ENCODE measurements at places on chromosomes 7 and 10. TPM values are rescaled to one million over a fixed set of nuclear protein-coding genes. Genes with fewer than 3 reads are reported as not detected.

- DNase-seq = no peak
Measured at GRCh38 chr7:44307301-44307900, 18.0 kb downstream of the CAMK2B start.

DNA sequence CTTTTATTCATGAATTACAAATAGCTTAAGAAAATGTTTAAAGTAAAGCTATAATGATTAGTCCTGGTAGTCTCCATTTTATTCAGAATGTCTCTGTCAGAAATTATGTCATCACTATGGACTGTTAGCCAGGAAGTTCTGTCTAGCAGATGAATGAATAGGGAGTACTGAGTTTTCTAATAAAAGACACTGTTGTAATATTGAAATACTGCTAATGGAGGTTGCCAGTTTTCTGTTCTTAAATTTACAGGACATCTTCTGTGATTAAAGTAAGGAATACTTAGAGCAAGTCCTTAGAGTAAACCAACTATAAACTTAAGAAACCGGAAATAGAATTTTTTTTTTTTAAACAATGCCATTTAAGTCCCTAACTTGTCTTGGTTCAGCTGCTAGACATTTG lies 309.8 kb downstream of the ADK start:
- peak; percentile 14 for DNase-seq

GRCh38 chr10:110337906-110338305 lies 33.2 kb upstream of the SMNDC1 start:
- no peak for DNase-seq

DNA sequence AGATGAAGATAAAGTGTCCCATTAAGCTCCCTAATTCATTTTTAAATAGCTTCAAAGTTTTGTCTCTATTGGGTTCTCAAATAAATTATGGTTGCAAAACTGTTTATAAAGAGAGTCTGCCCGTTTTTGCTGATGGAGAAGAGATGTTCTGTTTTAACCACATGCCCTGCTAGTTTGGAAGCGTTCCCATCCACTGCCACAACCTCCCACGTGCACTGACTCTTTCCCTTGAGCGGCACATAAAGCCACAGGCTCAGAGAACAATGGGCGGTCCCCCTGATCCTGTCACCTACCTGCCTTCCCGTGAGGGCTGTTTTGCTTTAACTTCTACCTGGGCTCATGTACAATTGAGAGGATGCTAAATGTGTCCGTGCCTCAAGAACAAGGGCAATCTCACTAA lies 65.5 kb downstream of the CPVL start:
- DNase-seq = no peak

- DNase-seq = no peak
Measured at GRCh38 chr7:77982926-77983550, 184.5 kb downstream of the PHTF2 start.

DNA sequence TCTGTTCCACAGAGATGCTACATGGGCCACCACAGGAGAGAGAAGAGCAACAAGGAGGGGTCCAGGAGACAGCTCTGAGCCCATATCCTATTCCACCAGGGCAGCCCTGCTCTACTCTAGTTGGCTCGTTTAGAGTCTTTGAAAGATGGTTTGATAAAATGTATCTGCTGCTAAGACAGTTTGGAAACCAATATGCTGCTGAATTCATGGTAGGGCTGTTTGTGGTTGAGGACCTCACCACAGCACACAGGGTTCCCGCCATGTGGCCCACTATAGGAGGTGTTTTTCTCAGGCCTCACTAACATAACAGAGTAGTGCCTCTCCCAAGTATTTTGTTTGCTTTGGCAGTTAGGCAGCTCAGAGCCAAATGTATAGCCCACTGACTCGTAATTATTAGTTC lies 35.8 kb upstream of the ZC3HAV1L start:
- no peak for DNase-seq

DNA sequence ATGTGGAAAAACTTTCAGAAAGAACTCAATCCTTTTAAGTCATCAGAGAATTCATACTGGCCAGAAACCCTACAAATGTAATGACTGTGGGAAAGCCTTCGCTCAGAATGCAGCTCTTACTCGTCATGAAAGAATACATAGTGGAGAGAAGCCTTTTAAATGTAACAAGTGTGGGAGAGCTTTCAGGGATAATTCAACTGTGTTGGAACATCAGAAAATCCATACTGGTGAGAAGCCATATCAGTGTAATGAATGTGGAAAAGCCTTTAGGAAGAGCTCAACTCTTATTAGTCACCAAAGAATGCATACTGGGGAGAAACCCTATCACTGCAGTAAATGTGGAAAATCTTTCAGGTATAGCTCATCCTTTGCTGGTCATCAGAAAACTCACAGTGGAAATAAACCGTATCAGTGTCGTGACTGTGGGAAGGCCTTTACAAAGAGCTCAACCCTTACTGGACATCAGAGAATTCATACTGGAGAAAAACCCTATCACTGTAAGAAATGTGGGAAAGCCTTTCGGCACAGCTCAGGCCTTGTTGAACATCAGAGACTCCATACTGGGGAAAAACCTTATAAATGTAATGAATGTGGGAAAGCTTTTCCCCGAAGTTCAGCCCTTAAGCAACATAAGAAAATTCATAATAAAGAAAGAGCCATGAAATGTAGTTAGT lies 10.6 kb downstream of the ZNF485 start:
- no peak for DNase-seq

Gene CCDC136
- total RNA-seq = 0.19 TPM
